ENCODE measurements at places on chromosomes 1 and 21. TPM values are rescaled to one million over a fixed set of nuclear protein-coding genes. Genes with fewer than 3 reads are reported as not detected.
A peak's percentile ranks its signal among the peaks of the same experiment; 100 is the strongest.

DNA sequence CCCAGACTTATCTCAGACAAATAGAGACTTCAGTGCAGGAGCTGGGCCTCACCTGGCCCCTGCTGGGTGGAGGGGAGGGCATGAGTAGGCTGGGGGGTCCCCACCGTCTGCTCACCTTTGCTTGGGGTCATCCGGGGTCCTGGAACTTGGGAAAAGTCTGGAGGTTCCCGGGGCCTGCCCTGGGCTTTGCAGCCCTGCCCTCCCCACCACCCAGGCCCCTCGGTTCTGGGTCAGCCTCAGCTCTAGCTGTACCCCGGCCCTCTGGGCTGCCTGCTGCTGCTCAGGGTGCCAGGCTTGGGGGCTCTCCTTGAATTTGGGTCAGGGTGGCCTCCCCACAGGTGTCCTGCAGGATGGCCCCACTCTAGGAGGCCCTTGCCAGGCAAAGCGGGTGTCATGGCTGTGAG, 2.4 kb upstream of the TMEM52 start:
- no peak for DNase-seq

DNA sequence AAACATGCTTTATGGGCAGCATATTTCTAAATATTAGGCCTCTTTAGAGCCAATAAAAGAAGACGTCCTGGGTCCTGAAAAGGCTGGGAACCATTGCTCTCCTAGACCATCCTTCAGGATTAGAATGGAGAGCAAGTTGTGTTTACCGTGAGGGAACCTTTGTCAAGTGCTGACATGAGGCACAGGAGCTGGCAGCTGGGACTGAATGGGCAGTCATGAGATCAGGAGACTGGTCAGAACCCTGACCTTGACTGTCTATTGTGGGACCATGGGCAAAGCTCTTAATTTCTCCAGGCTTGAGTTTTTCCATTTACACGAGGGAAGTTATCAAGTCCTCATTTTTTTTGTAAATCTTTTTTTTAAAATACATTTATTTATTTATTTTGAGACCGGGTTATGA, 5.2 kb downstream of the PFKFB2 start:
- DNase-seq: no peak

GRCh38 chr1:218322762-218323161, 22.4 kb upstream of the TGFB2 start:
- DNase-seq: no peak

- DNase-seq: no peak
These were observed 92.8 kb downstream of the ETS2 start for GRCh38 chr21:38898422-38899096.

DNA sequence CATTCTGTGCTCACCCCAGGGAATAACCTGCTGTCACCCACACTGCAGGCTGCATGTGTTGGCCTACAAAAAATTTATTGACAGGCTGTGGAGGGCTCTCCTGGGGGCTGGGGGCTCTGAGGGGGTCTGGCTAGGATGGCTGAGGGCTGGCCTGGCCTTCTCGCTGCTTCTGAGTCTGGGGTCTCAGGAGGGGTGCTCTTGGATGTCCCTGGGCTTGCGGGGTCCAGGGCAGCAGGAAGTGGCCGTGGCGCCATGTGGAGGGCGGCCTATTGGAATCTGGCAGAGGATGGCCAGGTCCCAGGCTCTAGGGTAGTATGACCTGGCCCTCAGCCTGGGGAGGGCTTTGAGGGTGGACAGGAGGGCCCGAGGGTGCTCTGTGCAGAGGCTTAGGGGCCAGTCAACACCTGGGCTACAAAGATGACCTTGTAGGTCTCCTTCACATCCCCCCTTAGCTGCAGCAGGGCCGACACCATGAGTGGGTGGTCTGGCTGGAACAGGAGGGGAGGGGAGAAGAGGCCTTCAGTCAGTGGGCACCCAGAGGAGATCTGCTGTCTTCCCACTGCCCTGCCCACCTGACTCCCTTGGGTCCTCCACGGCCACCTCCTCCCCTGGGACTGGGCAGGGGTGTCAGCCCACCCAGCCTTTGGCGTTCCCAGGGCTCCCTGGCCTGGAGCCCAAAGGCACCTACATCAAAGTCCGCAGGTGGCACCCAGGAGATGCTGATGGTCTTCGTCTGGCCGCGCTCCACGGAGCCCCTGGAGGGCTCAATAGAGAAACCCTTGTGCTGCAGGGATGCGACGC, 3.0 kb upstream of the TMEM52 start:
- no peak for DNase-seq

DNA sequence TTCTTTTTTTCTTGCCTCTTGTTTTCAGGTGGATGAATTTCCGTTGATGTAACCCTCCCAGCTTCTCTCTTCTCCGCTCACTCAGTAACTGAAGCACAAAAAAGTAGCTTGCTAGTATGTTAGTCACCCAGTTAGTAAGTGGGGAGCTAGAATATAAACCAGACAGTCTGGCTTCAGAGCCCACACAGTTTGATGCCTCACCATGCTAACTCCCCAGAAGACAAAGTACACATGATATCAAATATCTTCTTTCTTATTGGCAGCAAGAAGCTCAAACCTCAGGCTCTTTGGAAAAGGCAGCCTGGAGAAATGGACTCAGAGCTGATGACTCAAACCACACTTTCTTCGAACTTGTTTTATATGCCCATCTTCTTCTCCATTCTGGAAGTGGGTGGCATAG, 187.5 kb upstream of the PLXNA2 start:
- DNase-seq: no peak

- DNase-seq: peak; percentile 1
These were observed 65.5 kb downstream of the ACOT7 start for GRCh38 chr1:6328091-6328490.

DNA sequence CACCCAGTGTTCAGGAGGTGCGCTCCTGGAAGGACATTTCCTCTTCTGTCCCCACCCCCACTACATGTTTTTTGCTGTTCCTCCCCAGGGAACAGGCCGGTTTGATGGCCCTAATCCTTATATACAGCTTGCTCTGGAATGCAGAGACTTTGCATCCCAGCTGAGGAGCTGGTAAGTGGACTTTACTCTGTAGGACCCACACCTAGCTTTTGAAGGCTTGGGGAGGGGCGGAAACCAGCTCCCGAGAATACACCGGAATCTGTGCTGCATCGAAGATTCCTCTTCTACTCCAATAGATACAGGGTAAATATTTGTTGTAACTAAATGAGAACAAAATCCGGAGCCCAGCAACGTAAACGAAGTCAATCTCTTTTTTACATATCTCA, 1.2 kb upstream of the CGN start:
- no peak for DNase-seq

DNA sequence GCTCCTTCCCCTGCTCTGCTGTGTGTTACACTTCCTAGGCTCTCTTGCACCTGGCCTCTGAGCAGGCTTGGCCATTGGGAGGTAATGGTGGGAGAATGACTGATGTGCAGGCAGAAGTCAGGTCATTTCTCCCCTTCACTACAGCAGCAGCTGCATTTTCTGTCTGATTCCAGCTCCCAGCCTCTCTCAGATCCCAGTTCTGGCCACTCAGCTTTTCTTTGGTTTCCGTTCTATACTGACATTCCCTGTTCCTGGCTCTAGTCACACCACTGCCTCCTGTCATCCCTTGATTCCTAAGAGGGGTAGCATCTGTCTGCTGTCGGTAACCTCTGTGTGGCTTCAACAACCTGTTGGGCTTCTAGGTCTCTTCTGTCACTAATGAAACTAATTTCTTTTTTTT, 127.7 kb upstream of the HOOK1 start:
- no peak for DNase-seq

- DNase-seq: peak; percentile 94
These were observed 610 bp upstream of the HES4 start for GRCh38 chr1:1000357-1001056.

DNA sequence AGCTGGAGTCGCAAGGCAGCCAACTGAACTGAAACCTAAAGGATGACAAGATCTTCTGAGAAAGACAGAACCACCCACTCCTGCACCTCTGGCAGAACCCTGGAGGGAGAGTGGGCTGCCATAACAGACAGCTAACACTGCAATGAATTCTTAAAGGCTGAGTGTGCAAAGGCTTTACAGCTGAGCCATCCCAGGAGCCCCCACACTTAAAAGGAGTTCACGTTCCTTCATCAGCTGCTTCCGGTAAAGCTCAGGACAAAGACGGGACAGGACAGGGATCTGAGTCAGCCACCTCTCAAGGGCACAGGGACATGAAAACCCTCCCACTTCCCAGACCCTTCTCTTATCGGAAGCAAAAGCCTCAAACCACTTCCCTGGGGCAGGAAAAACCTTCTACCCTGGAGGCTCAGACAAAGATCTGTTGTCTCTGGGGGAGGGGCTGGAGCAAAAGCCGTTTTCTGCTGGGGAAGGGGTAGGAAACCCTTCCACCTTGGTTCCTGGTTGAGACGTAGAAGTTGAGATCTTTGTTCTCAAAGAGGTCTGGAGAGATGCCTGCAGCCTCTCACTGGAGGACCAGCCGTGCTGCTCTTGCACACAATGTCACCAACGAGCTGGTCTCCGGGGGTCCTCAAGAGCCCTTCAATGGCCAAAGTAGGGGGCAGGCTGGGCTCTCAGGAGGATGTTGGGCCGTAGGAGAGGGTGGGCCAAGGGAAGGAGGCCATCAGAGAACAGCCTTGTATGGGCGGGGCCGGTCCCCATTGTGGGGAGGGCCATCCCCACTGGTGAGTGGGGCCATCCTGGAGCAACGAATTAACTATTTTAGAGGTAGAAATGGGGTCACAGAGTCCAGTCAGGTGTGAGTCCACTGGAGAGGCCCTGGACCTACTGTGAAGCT, 452.4 kb downstream of the PTPRU start:
- DNase-seq: no peak

GRCh38 chr1:107533436-107533835, 392.6 kb downstream of the NTNG1 start:
- no peak for DNase-seq

DNA sequence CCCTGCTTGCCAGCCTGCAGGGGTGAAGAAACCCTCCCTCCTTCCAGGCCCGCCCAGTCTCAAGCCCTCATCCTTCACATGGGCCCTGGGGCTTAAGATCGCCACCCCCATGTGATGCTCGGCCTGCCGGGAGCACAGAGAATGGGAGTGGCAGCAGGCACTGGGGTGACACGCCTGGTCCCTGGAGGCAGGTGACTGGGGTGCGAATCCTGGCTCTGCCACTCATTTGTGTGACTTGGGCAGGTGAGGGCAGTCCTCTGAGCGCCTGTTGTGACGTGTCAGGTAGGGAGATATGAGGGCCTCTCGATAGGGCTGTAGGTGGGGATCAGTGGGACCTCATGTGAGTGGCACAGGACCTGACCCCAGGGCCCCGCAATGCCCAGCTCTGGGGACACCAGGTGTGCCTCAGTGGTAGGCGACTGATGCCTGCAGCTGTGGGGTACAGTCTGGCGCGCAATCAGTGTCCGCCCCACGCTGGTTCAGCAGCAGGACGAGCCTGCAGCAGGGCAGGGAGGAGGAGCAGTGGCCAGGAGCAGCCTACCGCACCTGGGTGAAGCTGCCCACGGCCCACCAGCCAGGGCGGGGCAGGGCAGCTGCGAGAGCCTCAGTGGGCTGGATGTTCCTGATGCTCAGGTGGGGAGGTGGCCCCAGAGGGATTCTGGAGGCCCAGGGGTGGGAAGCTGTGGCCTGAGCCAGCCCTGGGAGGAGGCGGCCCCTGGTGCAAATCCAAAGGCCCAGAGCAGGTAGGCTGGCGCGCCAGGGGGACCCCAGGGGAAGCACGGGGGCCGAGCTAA, 6.2 kb downstream of the SH2D5 start:
- DNase-seq: no peak

GRCh38 chr1:7432102-7432899, 338.8 kb upstream of the VAMP3 start:
- DNase-seq: peak; percentile 11

- no peak for DNase-seq
These were observed 50.3 kb upstream of the MAP10 start for GRCh38 chr1:232754930-232755329.

CYP4A11 gene
- total RNA-seq: not detected

DDI2 gene
- 23.1 TPM for total RNA-seq

SLAMF6 gene
- total RNA-seq: 0.34 TPM

AKR7A3 gene
- total RNA-seq: 0.26 TPM

TENT5C gene
- 32.3 TPM for total RNA-seq

GFI1 gene
- total RNA-seq: 0.45 TPM

Data from right cardiac atrium (tissue), 5 donors.